Left renal cortex interstitium (tissue), 4 donors: ENCODE measurements at places on chromosomes 6 and 20.

DNA sequence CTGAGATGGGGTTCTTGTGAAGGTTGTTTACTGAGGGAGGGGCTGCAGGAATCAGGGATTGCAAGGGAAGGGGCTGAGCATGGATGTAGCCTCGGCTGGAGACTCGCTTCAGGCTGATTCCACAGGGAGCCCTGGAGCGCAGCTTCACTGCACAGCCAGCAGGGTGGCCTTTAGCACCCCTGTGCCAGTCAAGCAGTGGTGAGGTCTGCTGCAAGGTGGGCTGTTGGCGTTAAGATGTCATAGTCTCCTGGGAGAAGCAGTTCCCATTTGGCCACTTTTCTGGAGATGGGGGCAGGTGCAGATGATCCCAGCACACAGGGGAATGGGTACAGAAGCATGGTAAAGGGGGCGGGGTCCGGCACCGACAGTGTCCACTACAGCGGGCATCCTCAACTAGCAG is 126.3 kb downstream of the TOX2 start:
- DNase-seq: no peak

- DNase-seq: no peak
Measured at GRCh38 chr6:122548281-122548680, 61.9 kb upstream of the PKIB start.

GRCh38 chr6:80245043-80245442 is 138.6 kb downstream of the BCKDHB start:
- DNase-seq: no peak

DNA sequence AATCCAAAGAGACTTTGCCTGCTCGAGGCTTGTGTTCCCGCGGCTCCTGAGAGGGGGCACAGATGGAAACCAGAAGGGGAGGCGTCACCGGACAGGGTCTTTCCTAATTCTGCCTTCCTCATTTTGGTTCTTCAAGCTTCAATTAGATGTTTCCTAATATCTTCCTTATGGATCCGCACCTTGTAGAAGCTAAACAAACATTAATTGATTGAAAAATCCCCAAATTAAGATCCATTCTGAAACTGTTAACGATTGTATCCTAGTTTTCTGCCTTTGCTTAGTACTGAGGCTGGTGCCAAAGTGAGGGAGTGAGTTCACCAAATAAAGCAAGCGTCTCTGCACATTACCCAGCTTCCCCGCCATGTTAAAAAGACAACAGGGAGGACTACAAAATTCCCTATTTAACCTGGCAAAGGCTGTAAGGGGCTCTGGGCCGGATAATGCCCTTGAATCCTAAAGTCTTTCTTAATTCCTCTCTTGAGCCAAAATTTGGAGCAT is 123.2 kb downstream of the GPX5 start:
- DNase-seq: no peak

- no peak for DNase-seq
Measured at GRCh38 chr20:25496968-25497401, 88.3 kb downstream of the NINL start.

- no peak for DNase-seq
Measured at GRCh38 chr6:20669571-20670314, 135.5 kb downstream of the CDKAL1 start.

- no peak for DNase-seq
Measured at GRCh38 chr6:98583506-98583905, 250.9 kb upstream of the POU3F2 start.

DNA sequence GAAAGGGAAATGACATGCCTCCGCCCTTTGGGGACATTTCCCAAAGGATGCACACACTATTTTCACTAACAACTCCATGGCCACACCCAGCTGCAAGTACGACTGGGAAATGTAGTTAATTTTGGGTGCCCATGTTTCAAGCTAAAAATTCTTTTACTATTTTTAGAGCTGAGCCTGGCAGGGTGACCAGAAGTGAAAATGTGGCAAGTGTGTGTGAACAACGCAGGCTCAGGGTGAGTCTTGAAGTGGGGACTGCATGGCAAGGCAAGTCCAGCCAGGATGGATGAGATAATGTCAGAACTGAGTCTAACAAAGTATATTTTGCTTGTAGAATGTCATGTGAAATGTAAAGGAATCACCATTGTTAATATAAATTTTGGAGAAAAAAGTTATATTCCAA is 17.0 kb upstream of the CD109 start:
- no peak for DNase-seq

DNA sequence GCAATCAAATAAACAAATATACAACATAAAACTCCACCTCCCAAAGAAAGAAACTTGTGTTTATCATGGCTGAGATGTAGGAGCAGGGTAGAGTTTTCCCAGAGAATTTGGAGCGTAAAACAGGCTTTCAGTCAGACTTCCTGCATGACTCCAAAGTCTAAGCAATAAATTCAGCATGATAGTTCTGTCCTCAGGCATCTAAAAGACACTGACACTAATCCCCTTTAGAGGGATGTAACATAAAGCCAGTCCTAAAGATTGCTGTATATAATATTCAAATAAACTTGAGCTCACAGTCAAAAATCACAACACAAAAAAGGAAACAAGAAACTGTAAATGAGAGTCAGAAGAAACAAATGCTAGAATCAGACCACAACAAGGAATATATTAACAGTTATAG is 234.4 kb downstream of the CENPW start:
- no peak for DNase-seq

DNA sequence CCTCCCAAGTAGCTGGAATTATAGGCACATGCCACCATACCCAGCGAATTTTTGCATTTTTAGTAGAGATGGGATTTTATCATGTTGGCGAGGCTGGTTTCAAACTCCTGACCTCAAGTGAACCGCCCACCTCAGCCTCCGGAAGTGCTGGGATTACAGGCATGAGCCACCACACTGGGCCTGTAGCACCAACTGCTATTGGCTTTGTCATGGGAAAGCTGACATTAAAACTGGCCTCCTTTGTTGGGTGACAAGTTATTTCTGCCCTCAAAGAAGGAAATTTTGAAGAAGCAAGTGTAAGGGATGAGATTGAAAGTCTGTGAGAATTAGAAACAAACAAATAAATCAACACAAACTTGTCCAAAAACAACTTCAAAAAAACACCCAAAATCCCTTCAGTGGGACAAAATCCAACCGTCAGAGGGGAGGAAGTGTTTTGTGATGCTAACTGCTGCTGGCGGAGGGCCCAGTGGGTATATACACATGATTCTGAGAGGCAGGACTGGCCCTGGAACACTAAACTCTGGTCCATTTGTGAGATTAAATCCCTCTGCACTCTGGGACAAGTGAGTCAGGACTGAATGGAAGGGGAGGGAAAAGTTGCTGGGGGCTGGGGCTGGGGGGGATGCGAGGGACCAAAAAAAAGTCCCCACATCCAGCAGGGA is 87.5 kb upstream of the NAA20 start:
- no peak for DNase-seq

GRCh38 chr6:38459291-38459690 is 180.4 kb downstream of the BTBD9 start:
- DNase-seq: no peak

DNA sequence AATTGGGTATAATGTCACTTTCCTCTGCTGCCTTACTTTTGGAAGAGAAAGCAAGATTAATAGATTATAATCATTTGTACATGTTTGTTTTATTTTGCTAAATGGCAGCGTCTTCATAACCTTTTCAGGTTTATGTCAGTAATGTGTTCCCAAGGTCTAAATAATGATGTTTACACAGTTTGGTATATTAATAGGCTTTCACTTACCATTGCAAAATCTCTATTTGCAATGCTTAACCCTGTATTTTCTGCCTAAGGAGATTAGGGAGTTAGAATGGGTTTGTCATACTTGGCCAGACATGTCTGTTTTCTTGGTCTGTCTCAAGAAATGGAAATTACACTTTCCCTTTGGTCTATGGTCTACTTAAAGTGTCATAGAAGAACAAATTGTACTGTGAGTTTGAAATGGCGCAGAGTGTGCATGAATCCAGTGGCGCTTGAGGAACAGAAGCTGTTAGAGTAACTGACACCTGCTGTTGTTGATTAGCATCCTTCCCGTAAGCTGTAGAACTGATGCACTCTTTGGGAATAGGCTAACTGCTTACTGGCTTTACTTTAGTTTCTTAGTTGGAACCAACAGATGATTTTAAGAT is 261.1 kb downstream of the SAMD5 start:
- no peak for DNase-seq

DNA sequence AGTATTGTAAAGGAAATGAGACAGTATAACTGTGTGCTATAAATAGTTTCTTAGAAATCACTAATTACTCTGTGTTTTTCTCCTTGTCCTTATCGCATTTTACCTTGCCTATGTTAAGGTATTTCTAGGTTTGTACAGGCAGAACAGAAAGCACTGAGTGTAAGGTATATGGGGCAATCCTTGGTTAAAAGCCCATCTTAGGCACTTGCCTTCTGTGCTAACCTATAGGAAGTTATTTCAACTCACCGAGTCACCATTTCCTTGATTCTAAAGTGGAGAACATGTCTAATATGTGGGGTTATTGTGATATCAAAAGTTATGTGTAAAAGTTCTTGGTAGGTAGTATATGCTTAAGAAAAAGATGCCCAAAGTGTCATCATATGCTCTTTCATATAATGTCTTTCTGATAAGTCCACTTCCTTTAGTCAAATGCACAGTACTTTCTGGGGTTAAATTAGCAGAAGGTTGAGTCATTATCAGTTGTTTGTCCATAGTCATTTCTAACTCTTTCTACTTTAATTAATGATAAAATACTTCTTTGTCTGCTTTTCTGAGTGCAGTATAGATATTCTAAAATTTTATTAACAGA is 276.4 kb downstream of the UTRN start:
- DNase-seq: no peak

GRCh38 chr6:134172020-134172705 is 119.7 kb upstream of the SLC2A12 start:
- no peak for DNase-seq

DNA sequence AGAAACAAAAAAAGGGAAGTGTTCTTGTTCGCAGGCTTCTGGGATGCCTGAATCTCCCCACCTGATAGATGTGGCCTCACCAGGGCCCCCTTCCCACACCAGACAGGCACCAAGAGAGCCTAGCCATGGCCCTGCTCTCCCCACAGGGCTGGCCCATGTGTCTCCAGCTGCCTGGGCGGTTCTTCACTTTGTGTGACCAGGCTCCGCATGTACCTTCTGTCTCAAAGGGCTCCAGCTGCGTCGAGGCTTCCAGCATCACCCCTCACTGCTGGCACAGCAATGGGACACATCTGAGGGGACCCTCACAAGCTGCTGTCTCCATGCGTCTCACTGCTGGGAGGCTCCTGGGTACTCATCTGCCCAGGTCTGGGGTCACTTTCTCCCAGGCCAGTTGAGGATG is 362.9 kb downstream of the ZFAND3 start:
- no peak for DNase-seq

DNA sequence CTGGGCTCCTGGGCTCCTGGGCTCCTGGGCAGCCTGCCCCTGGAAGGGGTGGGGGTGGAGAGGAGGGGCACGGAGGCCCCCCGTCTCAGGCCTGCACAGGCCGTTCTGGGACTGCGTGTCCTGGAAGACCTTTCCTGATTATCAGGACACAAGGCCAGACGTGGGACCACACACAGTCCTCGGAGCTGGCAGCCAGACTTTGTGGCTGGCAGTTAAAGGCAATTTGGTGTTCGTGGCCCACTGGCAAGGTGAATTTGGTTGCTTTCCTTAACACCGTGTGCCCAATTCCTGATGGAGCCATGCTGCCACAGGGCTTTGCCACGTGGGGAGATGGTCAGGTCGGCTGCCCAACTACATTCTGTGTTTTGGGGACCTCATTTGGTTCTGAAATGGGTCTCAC is 113.5 kb downstream of the SMOC2 start:
- no peak for DNase-seq

DNA sequence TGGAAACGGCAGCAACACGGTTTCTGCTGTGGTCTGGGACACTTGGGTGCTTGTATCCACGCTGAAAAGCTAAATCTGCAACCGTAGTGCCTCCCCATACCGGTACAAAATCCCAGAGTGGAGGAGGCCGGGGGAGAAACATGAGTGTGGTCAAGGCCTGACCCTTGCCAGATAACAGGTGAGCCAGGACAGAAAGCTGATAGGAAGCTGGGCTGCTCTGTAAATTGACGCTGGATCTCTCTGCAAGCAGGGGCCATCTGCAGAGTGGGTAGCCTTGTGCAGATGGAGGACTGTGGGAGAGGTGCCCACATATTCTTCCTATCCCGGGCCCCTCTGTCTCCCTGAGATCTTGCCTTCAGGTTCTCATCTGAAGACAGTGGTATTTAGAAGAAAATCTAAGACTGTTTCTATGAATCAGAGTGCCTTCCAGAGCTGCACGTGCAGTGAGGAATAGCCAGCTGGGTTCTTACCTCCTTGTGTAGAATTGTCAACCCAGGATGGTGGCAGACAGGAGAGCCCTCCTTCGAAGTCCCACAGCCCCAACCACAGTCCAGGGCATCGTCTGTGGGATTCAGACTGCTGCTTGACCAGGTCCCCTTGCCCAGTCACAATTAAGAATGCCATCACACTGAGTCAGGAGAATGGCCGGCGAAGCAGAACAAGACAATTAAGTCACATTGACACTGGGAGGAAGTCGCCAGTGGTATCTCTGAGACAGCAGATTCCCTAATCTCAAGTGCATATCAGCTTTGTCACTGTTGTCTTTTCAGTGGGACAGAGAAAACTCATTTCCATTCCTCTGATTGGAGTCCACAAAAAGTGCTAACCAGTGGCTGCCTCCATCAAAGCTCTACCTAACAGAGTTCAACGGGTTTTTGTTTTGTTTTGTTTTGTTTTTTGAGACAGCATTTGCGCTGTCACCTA is 100.0 kb upstream of the RIPOR2 start:
- DNase-seq: no peak

DNA sequence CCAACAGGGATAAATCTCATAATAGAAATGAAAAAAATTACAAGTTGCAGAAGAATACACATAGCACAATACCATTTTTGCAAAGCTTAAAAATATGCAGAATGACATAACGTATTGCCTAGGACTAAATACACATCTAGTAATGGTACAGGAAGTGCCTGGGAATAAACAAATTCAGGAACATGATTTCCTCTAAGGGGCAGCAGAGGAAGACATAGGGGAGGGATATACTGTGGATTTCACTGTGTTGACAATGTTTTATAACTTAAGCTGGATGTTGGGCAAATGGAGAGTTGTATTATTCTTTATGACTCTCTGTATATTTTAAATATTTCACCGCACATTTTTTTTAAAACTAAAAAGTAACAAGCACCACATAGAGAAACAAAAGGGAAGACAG is 5.6 kb upstream of the GLO1 start:
- DNase-seq: no peak

- DNase-seq: no peak
Measured at GRCh38 chr6:111609028-111609820, 3.5 kb upstream of the TRAF3IP2 start.
